ENCODE measurements at places on chromosomes 5 and 9.

- H3K4me3 ChIP-seq = no peak overlapping the region
- no peaks in the 10 kb centered on the region for H3K36me3 ChIP-seq
- H3K27ac ChIP-seq = no peak overlapping the region
- peaks cover 19% of the 10 kb centered on the region for H3K4me1 ChIP-seq
These were observed 149.0 kb downstream of the CD180 start for GRCh38 chr5:67047616-67048015.

GRCh38 chr5:126523818-126524510 is 71.1 kb downstream of the ALDH7A1 start:
- H3K4me1 ChIP-seq = peaks cover 19% of the 10 kb centered on the region
- no peak for DNase-seq
- no peaks in the 10 kb centered on the region for H3K27me3 ChIP-seq
- no peak overlapping the region for H3K4me3 ChIP-seq

- H3K4me1 ChIP-seq = peaks cover 11% of the 10 kb centered on the region
- peak; percentile 74 for DNase-seq
- H3K27ac ChIP-seq = no peak overlapping the region
- no peaks in the 10 kb centered on the region for H3K27me3 ChIP-seq
These were observed 54.7 kb upstream of the SUSD3 start for GRCh38 chr9:93003552-93004407.

DNA sequence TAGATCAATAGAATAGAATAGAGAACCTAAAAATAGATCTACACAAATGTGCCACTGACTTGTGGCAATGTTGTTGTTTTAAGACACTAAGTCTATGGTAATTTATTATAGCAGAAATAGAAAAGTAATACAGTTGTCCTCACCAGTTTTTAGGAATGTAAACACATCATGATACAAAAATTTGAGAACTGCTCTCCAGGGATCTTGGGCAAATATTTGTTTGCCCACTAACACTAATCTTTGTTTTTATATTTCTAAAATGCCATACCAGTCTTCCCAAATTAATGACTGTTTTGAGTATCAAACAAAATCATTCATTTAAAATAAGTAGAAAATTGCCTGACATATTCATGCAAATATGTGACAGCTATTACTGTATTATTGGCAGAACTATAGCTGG is 297.6 kb downstream of the BRINP1 start:
- no peaks in the 10 kb centered on the region for H3K27me3 ChIP-seq
- no peaks in the 10 kb centered on the region for H3K4me1 ChIP-seq

- no peak overlapping the region for H3K27ac ChIP-seq
- H3K4me3 ChIP-seq = no peak overlapping the region
- DNase-seq = no peak
- no peaks in the 10 kb centered on the region for H3K36me3 ChIP-seq
- H3K4me1 ChIP-seq = no peaks in the 10 kb centered on the region
- no peaks in the 10 kb centered on the region for H3K27me3 ChIP-seq
These were observed 207.3 kb downstream of the TMEM38B start for GRCh38 chr9:105901514-105902109.

DNA sequence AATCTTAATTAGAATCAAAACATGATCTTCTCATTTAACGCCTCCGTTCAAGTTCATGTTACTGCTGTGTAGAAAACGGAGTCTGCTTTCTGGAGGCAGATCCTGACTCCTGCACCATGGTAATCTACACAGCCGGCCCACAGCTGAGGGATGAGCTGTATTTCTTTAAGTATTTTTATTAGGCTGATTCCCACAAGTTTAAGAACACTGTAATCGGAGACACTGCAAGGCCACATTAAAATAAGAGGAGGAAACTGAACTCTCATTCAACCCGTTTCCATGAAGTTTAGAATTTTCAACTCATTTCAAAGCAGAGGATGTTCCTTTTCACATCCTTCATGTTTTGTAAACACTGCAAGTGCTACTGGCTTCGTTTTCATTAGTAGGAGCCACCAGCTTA is 372.2 kb downstream of the NFIB start:
- no peak overlapping the region for H3K4me3 ChIP-seq
- H3K27me3 ChIP-seq = no peaks in the 10 kb centered on the region
- DNase-seq = no peak
- H3K27ac ChIP-seq = no peak overlapping the region
- H3K36me3 ChIP-seq = no peaks in the 10 kb centered on the region

GRCh38 chr9:89497257-89497963 is 503 bp downstream of the SEMA4D start:
- DNase-seq = peak; percentile 33
- no peak overlapping the region for H3K27ac ChIP-seq
- no peaks in the 10 kb centered on the region for H3K36me3 ChIP-seq

GRCh38 chr5:57618767-57619381 is 136.3 kb upstream of the ACTBL2 start:
- no peak for DNase-seq
- H3K27me3 ChIP-seq = no peaks in the 10 kb centered on the region
- no peaks in the 10 kb centered on the region for H3K4me1 ChIP-seq
- H3K27ac ChIP-seq = no peak overlapping the region
- no peak overlapping the region for H3K4me3 ChIP-seq
- H3K36me3 ChIP-seq = no peaks in the 10 kb centered on the region

DNA sequence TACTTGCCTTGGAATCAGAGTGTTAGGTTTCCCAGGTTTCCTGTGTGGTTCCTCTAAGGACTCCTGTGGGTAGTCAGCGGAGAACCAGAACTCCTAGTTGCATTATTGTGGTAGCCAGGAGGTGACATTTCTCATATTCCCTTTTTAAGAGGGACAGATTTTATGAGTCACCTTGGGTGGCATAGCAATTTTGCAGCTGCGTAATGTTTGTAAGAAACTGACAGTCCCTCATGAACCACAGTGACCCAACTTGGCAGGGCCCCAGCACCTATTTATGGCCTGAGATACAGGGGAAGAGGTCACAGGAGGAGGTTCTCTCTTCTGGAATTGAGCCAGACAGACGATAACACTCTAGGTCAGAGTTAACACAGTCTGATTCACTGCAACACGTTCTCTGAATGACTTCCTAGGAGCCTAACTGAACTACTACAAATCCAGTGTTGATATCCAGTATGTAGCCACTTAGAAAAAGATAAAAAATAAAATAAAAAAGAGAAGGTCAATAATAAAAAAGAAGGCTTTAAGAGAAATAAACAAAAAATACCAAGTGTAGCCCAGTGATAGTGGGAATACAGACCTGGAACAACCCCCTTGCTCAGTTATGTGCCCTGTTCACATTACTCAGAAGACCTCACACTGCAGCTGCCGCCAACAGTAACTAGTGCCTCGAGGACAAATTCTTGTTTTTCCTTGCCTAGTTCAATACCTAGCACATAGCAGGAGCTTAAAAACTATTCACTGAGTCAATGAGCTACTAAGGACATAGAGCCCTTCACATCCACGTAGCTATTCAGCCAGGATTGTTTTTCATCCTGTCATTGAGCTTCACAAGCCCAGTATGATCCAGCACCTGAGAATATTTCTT is 50.7 kb upstream of the VLDLR start:
- H3K27ac ChIP-seq = peak overlapping the region; percentile 59
- DNase-seq = peak; percentile 92
- peaks cover 14% of the 10 kb centered on the region for H3K4me1 ChIP-seq
- H3K4me3 ChIP-seq = no peak overlapping the region
- no peaks in the 10 kb centered on the region for H3K36me3 ChIP-seq

DNA sequence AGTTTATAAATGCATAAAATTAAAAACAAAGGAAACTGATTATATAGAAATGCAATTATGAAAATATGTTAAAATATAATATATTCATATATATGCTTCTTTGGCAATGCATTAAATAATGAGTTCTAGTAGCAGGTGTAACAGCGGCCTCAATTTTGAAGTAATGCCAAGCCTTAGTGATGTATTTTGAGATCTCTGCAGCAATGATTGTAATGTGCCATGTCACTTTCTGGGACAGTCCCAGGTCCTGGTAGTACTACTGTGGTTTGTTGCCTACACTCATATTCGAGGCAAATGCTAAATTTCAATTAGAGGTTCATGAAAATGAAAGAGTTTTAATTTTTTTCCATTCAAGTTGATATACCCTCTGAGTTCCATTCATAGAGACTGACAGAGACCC is 75.8 kb upstream of the ORM1 start:
- no peaks in the 10 kb centered on the region for H3K36me3 ChIP-seq
- peaks cover 23% of the 10 kb centered on the region for H3K4me1 ChIP-seq
- H3K27me3 ChIP-seq = no peaks in the 10 kb centered on the region
- H3K4me3 ChIP-seq = no peak overlapping the region
- no peak for DNase-seq
- no peak overlapping the region for H3K27ac ChIP-seq

DNA sequence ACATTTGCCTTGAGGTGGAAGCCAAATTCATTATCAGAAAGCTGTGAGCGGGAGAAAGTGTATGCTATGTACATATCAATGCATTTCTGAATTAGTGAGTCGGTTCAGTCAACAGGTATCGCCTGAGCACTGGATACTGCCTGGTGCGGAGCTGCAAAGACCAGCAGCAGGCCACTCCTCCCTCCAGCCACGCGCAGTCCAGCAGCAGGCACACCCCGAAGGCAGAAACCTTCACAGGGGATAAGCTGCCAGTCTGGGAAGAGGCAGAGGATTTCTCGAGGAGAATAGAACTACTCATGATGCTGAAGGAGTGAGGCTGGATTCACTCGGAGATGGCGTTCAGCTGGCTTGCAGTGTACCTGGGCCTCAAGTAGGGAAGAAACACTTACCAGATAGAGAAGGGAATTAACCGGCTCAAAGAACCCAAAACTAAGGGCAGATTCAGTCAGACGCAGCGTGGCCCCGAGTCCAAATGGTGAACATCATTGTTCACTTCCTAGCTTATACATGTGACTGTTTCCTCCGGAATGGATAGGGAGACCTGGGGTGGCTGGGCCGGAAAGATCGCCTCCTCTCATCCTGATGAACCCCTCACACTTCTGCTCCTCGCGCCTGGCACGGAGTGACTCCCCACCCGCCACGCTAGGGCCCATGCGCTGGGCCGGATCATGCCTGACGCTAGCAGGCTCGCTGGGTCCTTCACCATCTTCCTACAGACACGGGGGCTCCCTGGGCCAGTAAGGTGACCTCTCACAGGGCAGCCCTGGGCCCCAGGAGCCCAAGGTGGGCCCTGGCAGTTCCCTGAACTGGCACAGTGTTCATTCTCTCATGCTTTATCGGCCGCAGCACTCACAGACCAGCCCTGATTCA is 78.1 kb upstream of the SPATA31C2 start:
- no peaks in the 10 kb centered on the region for H3K4me1 ChIP-seq
- no peak overlapping the region for H3K27ac ChIP-seq
- H3K36me3 ChIP-seq = no peaks in the 10 kb centered on the region
- H3K27me3 ChIP-seq = no peaks in the 10 kb centered on the region
- no peak for DNase-seq

DNA sequence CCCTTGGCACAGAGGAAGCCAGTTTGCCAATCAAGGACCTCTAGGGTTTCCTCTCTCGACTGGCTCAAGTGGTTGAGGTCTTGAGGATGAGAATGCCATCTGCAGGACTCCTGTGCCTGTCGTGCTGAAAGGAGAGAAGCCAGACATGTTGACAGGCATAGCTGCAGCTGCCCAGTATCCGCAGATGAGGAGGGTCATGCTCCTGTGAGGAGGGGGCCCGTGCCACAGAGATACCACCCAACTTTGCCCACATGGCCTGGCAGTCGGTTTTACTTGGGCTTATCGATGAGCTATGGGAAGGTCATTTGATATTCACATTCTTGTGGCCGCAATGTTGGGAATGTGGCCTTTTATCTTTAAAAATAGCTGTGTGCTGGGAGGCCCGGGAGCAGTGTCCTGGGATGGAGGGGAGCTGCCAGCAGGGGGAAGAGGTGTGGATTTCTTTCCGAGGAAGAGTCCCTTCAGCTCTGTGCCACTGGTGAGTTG is 17.4 kb downstream of the FRMPD1 start:
- no peaks in the 10 kb centered on the region for H3K4me1 ChIP-seq
- DNase-seq = no peak
- H3K27me3 ChIP-seq = no peaks in the 10 kb centered on the region

DNA sequence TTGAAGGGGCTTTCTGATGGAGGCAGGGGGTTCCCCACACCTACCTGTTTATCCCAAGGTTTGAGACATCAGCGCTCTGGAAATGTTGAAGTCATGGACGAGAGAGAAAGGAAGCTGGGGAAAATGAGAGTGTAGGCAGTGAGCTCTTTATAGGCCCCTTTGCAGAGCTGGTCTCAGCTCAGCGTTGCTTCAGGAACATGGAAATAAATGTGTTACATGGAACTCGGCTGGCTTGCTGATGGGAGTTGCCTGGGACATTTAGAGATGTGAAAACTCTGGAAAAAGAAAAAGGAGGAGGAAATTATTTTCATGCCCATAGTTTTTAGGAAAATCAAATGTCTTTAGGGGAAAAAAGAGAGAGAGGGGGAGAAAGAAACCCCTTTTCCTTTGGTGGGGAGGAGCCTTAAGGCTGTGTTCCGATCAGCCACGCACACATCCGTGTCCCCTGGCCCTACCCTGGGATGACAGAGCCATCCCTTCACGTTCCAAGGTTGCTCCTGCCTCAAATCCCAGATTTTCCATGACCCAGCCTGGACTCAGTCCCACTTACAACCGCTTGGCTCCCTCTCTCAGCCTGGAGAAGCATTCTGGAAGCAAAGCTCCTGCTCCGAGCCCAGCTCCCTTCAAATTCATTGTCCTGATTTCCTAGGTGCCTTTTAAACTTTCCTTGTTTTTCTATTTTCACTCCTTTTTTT is 78.3 kb downstream of the COL27A1 start:
- DNase-seq = no peak
- H3K36me3 ChIP-seq = no peaks in the 10 kb centered on the region
- no peak overlapping the region for H3K27ac ChIP-seq

DNA sequence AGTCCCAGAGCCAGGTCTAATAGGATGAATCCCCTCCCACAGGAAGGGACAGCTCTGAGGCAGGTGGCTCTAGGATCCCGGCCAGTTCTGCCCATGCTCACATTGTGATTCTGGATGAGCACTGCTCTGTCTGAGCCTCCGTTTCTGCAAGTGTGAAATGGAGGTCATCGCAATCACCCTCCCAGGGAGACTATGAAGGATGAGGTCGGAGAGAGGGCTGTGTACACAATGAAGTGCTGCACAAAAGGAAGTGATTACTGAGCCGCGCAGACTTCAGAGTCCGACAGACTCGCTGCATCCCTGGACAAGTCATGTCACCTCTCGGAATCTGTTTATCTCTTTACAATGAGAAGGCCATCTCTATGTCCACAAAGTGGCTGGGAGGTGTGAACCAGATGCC is 21.7 kb downstream of the LHX6 start:
- H3K36me3 ChIP-seq = no peaks in the 10 kb centered on the region
- no peaks in the 10 kb centered on the region for H3K27me3 ChIP-seq
- H3K4me1 ChIP-seq = no peaks in the 10 kb centered on the region
- H3K27ac ChIP-seq = no peak overlapping the region
- no peak for DNase-seq
